ENCODE measurements at places on chromosomes 7 and 10.

DNA sequence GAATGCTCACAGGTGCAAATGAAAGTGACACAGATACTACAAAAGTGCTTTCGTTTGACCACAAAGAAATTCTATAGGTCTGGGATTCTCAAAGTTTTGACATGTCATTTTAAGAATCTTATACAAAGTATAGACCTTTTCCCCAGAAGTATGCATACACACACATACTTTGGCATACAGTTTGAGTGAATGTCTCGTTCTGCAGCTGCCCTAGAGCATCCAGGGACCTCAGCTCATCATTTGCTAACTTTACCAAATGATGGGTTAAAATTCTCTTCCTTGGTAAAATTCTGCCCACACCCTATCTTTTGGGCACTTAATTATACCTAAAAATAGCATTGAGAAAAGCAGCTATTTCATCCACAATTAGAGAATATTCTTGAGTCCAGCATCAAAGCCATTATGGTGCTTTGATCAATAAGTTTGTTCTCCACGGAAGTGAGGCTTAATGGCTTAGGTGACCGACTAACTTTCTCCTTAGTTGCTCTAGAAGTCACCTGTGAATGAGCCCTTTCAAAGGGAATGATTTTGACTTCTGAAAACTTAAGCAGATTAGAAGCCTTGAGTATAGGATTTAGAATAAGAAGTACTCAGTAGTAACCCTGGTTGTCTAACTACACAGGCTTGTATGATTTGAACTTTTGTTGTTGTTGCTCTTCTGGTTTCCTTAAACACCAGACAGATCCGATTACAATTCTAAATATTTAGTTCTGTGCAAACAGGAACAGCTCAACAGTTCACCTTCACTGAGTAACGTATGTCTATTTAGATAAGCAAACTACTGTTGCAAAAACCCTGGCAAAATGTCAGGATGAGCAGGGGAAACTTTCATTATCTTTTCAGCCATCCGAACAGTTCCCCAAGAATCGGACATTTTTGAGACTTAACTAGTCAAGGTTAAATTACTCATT is 70.6 kb downstream of the CNNM2 start:
- no peak for DNase-seq

- DNase-seq, result no peak
Observed at GRCh38 chr10:30398788-30399187, 35.2 kb upstream of the MAP3K8 start.

GRCh38 chr7:44769776-44770294 is 21.2 kb downstream of the ZMIZ2 start:
- no peak for DNase-seq

DNA sequence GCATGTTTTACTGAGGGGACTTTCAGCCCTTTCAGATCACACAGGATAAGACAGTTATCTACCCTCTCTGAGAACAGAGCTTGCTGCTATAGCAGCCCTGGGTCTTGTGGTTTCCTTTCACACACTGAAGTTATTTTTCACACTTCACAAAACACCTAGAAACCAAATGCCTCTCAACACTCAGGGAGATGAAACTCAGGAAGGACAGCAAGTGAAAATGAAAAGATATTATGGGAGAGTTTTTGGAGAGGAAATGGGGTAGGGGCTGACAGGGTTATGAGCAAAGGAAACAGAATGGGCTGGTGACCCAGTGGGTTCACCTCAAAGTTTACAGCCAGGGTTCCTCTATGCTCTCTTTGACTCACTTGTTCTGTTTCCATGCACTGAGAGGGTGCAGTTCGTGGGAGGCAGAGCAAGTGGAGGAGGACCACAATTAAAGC is 17.0 kb upstream of the GIMAP2 start:
- peak; percentile 41 for DNase-seq

- DNase-seq, result no peak
Observed at GRCh38 chr7:25009257-25009656, 29.3 kb upstream of the OSBPL3 start.

GRCh38 chr10:30576641-30577040 is 52.9 kb downstream of the LYZL2 start:
- no peak for DNase-seq

DNA sequence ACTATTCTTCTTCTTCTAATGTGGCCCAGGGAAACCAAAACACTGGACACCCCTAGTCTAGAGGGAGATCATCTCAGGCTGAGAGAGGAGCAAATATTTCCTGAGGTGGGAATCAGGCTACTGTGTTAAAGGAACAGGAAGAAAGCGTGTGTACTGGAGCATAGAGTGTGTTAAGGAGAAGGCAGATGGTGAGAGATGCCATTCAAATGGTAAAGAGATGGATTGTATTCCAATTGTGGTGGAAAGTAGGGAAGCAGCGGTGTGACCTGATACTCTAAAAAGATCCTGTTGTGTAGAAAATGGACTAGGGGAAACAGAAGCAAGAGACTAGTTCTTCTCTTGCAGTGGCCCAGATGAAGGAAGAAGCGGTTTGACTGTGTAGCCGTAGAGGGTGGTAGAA is 31.2 kb downstream of the RAB18 start:
- no peak for DNase-seq

- no peak for DNase-seq
Observed at GRCh38 chr7:1057416-1058291, 13.3 kb downstream of the GPR146 start.

DNA sequence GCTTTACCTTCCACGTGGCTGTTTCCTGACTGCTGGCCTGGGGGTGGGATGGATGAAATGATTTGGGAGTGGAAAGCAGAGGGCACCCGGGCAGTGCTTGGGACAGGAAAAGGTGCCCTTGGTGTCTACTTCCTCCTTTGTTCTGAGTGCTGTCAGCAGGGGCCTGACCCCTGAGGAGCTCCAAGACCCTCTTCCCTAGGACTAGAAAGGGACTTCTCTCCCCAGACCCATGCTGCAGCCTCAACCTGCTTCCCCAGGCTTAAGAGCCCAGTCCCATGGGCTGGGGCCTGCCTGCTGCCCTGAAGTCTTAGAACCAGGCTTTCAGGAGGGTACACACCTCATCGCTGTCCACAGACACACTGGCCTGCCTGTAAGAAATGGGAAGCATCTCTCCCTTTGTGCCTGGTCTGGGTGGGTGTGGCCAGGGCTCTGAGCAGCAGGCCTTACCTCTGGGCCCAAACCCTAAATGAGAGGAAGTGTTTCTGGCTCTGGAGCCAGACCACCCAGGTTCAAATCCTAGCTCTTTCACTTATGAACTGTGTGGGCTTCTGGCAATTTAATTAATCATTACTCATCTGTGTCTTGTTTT is 12.9 kb downstream of the CDH23 start:
- no peak for DNase-seq

DNA sequence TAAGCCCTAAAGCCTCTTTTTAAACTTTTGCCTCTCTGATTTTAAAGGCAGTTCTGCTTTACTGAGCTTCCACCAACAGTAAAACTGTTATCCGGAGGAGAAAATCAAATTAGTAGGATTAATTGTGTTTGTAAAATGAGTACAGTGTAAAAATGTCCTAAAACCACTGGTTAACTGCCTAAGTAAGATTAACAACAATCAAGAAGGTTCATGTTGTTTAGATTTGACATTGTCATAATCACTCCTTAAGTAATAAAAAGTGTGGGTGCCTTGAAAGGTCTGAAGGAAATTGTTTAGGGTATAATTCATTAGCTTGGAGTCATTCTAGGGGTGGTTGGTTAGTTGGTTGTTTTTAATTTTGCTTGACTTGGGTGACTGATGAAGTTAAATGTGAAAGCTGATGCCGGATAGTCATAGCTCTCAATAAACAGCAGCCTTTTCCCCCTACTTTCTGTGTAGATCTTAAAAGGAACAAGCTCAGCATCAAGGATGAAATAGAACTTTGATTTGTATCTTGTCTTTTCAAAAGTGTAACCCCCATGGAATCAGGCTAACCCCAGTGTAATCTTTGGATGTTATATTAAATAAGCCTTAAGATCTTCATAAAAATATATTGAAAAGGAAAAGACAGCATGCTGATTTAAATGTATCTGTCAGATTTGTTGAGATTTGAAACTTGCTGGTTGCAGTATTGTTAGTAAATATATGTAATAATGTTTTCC is 148.3 kb downstream of the ARID5B start:
- no peak for DNase-seq

DNA sequence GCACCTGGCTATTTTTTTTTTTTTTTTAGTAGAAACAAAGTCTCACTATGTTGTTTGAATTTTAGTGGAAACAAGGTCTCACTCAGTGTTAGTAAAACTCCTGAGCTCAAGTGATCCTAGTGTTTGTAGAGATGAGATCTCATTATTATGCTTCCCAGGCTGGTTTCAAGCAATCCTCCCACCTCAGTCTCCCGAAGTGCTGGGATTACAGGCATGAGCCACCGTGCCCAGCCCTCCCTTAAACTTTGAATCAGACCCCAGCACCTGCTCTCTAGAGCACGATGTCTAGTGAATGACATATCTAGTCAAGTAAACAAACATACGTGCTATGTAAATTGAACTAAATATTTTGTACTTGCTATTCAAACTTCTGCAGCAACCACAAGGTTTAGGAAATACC is 105.6 kb upstream of the MYO3A start:
- no peak for DNase-seq

DNA sequence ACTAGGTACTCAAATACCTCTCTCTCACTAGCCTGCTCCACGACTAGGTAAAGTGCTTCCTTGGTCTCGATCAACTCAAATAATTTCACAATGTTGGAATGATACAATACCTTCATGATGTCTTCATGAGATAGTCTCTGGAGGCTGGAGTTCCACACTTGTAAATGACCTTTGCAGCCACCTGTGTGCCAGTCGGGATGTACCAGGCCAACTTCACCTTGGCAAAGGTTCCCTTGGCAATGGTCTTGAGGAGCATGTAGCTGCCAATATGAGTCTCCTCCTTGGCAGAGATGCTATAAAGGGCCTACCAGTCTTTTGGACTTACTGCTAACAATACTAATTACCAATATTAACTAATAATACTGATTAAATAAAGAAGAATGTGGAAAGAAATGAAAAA is 42.5 kb upstream of the EEPD1 start:
- DNase-seq, result no peak

DNA sequence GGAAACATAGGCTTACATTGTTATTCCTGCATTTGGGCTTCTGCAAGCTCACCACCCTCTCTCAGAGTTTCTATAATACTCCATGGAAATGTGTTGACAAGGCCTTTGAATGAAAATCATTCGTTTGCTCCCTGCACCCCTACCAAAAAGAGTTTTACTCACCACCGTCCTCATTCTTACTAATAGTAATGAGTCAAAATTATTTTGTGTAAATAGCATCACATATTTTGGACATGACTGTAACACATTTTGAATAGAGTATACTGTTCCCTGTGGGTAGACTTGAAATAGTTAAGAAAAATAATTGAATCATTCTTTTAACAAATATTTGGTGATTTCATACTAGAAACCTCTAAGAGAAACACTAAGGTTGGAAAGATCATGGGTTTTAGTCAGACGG is 84.6 kb downstream of the AKAP9 start:
- DNase-seq, result no peak

GRCh38 chr7:118280319-118281012 is 56.0 kb downstream of the ANKRD7 start:
- no peak for DNase-seq

- no peak for DNase-seq
Observed at GRCh38 chr7:51198654-51199053, 118.0 kb downstream of the COBL start.

DNA sequence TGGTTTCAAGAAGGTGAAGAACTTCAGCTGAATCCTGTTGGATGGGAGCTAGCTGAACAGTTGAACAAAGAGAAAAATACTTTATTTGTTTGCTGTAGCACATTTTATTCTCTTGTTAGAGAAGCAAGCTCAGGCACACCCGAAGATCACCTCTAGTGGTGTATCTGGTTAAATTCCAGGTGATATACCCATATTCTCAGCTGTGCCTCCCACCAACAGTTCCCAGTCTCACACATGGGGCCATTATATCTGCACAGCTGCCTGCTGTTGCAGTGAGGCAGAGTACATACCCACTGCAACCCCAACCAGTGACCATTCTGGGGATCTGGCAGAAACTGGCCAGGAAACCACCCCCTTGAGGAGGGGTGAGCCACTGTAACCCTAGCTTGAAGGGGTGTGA is 9.2 kb downstream of the BTAF1 start:
- DNase-seq, result no peak

DNA sequence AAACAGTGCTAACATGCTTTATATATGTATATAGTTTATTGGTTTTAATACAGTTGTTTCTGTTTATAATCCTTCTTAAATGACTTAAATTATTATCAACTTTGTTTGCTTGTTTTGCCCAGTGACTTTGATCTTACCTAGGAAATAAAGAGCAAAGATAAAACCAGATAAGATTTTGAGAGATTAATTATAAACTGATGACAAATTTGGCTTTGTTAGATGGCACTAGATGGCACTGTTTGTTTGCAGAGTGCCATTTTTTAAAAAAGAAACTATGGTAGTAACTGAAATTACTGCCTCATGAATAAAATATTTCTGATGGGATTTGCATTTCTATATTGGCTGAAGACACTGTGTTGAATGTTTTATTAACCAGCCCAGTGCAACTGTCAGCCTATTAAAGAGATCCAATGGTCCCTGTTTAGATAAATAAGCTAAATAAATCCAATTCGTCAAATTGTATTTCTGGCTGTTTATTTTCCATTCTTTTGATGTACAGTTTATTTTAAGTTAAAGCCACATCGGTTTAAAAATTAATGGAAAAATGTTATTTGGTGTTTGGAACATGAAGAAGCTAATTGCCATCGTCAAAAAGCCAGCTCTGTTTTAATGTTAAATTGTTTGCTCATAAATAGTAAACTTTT is 28.7 kb downstream of the VTI1A start:
- no peak for DNase-seq

DNA sequence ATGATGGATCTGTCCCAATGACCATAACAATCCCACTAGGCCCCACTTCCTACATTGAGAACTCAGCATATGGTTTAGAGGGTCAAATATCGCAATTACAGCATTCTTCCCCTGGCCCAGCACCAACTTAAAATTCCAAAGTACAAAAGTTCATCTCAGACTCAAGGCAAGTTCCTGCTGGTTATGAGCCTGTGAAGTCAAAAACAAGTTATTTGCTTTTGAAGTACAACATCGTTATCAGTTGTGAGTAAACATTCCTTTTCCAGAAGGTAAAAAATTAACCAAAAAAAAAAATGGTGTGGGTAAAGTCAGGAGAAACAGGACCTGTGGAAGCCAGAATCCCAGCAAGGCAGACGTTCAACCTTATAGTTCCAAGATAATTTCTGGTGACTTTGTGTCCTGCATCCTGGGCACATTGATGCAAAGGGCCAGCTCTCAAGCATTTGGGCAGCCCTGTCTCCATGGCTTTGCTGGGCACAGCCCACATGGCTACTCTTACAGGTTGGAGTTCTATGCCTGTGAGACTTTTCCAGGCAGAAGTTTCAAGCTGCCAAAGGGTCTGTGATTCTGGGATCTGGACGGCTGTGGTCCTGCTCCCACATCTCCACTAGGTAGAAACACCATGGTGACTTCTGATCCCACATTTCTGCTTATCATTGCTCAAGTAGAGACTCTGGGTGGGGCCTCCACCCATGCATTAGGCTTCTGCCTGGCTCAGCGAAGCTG is 37.5 kb downstream of the AKR1C8 start:
- DNase-seq, result no peak

GRCh38 chr7:136146925-136147324 is 169.8 kb upstream of the MTPN start:
- no peak for DNase-seq

Measured in stimulated activated CD4-positive, alpha-beta T cell treated with anti-CD3 and anti-CD28 coated beads, TNF-alpha, amount 100 ng/mL, for 48 hours (primary cell).